Activated CD4-positive, alpha-beta T cell treated with anti-CD3 and anti-CD28 coated beads, Interleukin-2, Interleukin-6, amounts not matched to agents 100 ng/mL and 50 ng/mL, durations not matched to agents 16 hours and 8 hours (primary cell): ENCODE measurements at places on chromosomes 12 and 14.

DNA sequence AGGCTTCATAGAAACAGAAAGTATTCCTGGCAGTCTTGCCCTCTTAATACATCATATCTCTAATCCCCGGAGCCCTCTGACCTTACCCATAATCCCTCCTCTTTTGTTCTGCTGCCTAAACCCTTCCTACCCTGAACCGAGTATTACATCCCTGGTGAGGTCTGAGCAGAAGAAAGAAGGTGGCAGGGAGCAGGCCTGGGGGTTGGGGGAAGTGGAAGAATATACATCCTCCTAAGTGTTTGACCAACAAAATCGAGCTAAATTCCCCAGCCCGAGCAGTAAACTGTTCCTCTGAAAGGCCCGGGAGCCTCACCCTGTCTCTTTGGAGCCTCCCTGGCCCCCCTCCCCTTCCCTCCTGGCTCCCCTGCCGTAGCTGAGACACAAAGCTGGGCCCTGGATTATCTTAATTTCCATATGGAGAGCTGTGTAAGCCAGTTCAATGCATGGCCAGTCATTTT is 192.6 kb upstream of the LHX5 start:
- no peak for DNase-seq

- DNase-seq = no peak
Measured at GRCh38 chr12:75509621-75510020, 1.8 kb downstream of the KRR1 start.

GRCh38 chr14:92236243-92236900 is 86.6 kb upstream of the SLC24A4 start:
- DNase-seq = no peak

DNA sequence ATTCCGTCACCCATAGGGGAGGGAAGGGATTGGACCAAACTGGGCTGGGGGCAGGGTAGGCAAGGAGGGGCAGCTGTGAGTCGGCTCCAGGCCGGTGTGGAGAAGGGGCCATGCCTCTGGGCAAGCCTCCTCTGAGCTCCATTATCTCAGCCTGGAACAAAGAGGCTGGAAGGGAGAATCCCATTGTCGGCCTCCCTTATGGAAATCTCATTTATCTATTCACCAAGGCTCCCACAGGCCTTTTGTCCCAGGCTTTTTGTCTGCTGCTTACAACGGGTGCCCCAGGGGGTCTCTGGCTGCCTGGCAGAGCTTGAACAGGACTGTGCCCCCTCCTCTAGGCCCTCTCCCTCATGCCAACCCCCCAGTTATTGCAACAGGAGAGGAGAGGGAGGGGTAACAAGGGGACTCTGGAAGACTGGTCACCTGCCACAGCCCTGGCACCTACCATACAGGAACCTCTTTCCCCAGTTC is 19.5 kb downstream of the FIGNL2 start:
- no peak for DNase-seq

- no peak for DNase-seq
Measured at GRCh38 chr14:44341116-44341515, 166.0 kb downstream of the FSCB start.

DNA sequence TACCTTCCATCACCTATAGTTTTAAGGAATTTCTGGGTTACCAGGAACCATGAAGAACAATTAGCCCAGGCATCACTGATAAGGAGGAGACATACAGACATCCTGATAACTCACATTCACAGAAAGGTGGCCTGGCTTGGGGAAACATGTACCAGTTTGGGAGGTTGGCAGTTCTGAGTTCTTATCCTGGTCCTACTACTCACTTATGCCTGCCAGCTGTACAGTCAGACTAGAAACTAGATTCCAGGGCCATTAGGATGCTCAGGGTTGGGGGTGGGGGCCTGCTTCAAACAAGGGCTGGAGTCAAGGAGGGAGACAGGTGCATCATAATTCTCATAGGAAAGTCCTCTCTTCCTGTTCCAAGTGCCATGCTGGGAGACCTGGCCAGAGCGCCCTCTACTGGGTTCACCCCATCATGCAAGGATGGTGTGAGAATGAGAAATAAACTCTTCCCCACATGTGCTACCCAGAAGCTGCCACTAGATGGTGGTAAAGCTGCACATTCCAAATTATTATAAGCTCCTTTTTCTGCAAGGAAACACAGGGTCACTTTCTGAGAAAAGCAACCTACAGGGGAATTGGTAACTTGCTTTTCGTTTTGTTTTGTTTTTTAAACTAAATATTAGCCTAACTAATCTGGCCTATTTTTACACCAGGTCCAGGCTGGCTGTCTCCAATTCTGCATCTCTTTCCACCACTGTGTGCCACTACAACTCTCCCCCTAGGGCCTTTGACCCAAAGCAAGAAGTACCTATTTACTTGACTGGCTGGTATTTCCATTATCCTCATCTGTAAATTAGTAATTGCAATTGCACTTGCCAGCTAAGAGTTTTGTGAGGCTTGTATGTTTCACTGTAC is 14.5 kb downstream of the OAS2 start:
- peak; percentile 73 for DNase-seq

- DNase-seq = no peak
Measured at GRCh38 chr14:64040044-64040443, 187.2 kb downstream of the SYNE2 start.

DNA sequence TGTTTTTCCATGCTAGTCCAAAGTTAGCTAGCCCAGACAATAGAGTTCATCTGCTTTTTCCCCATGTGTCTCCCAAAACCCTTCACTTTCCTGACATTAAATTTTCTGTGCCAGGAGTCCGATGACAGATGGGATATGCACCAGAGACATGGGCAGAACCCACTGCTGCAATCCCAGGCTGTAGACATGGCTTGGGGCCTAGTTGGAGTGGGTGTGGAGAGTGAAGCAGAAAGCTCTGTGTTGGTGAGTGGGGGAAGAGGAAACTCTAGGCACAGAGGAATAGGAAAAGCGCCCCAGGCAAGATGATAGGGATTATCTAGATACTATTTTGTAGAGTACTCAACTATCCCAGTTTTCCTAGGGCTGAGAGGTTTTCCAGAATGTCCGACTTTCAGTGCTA is 4.8 kb upstream of the KRT74 start:
- DNase-seq = no peak

DNA sequence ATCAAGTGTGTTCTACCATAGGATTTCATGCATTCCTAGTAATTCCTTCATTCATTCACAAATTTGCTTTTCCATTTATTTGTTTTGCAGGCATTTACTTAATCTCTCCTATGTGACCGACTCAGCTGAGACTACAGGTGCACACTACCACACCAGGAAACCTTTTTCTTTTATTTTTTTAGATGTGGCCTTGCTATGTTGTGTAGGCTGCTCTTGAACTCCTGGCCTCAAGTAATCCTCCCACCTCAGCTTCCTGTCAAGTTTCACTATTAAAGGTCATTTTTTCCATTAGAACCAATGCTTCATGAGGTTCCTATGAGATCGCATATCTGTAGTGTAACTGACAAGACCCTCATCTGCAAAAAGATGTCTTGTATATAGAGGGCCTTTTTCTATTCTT is 1218.7 kb downstream of the VRK1 start:
- no peak for DNase-seq

GRCh38 chr12:51820526-51821439 is 27.7 kb downstream of the FIGNL2 start:
- DNase-seq = peak; percentile 81

GRCh38 chr12:114025935-114026334 is 59.8 kb upstream of the RBM19 start:
- DNase-seq = no peak

DNA sequence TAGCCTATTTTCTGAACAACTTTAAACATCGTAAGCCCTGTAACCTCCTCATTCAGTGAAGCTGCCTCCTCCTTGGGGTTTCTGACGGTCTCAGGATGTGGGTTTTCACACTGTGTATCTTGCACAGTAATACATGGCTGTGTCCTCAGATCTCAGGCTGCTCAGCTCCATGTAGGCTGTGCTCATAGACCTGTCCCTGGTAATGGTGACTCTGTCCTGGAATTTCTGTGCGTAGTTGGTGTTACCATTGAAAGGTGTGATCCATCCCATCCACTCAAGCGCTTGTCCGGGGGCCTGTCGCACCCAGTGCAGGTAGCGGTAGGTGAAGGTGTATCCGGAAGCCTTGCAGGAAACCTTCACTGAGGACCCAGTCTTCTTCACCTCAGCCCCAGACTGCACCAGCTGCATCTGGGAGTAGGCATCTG is 980.5 kb downstream of the TMEM121 start:
- DNase-seq = peak; percentile 79

DNA sequence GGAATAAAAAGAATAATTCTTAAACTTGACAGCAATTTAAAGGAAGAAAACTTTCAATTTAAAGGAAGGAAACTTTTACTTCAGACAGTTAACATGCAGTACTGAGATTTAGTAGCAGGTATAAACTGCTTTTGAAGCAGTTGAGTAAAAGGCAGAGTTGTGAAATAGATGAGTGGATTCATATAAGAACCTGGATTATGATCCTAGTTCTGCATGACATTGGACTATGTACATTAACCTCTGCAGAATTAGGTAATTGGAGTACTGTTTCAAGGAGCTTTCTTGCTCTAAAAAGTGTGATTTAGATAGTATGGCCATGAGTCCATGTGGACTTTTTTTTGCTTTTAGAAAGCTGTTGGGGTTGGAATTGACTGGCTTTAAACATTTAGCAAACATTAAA is 29.7 kb downstream of the ATP2A2 start:
- no peak for DNase-seq

DNA sequence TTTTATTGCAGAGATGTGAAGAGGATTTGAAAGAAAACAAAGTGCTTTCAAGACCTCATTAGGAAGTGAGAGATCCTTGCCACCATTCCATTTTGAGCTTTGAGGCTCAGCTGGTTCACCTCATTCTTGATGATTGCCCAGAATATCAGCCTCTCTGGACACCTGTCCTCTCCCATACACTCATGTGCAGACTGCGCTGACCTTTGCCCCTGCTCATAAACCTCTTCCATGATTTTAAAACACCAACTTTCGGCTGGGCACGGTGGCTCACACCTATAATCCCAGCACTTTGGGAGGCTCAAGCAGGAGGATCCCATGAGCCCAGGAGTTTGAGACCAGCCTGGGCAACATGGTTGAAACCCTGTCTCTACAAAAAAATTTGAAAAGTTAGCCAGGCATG is 8.9 kb downstream of the COX14 start:
- no peak for DNase-seq

GRCh38 chr14:49526101-49526500 is 60.1 kb downstream of the RPS29 start:
- DNase-seq = no peak

GRCh38 chr12:69948851-69949250 is 123.8 kb downstream of the MYRFL start:
- no peak for DNase-seq

DNA sequence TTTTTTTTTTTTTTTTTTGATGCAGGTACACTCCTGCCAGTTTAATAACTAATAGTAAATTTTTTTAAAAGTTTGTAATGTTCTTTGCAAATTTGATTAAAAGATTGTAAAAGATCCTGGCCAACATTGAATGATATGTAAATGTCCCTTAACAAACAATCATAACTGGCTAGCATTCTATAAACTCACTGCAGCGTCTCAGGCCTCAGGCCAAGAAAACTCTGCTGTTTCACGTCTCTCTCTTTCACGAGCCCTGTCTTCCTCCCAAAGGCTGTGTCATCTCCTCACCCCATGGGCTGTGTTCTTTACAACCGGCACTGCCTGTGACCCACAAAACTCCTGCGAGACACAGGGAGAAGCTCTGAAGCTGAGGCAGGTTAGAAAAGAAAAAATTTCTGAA is 103.3 kb downstream of the NUAK1 start:
- no peak for DNase-seq

DNA sequence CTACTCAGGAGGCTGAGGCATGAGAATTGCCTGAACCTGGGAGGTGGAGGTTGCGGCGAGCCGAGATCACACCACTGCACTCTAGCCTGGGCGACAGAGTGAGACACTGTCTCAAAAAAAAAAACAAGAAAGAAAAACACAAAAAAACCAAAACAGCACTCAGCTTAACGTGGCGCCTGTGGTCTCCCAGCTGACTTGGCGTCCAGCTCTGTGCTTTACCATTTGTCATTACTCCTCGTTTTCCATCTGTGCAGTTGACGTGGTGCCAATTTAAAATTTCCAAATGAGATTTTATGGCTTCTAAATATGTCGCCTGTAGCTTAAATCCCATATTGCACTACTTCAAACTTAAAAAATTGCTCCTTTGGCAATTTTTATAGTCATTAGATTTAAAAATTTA is 2.0 kb downstream of the MGP start:
- DNase-seq = no peak

GRCh38 chr12:108345716-108346633 is 6.9 kb upstream of the CMKLR1 start:
- DNase-seq = no peak

- no peak for DNase-seq
Measured at GRCh38 chr14:72478471-72478893, 415.4 kb downstream of the DPF3 start.

DNA sequence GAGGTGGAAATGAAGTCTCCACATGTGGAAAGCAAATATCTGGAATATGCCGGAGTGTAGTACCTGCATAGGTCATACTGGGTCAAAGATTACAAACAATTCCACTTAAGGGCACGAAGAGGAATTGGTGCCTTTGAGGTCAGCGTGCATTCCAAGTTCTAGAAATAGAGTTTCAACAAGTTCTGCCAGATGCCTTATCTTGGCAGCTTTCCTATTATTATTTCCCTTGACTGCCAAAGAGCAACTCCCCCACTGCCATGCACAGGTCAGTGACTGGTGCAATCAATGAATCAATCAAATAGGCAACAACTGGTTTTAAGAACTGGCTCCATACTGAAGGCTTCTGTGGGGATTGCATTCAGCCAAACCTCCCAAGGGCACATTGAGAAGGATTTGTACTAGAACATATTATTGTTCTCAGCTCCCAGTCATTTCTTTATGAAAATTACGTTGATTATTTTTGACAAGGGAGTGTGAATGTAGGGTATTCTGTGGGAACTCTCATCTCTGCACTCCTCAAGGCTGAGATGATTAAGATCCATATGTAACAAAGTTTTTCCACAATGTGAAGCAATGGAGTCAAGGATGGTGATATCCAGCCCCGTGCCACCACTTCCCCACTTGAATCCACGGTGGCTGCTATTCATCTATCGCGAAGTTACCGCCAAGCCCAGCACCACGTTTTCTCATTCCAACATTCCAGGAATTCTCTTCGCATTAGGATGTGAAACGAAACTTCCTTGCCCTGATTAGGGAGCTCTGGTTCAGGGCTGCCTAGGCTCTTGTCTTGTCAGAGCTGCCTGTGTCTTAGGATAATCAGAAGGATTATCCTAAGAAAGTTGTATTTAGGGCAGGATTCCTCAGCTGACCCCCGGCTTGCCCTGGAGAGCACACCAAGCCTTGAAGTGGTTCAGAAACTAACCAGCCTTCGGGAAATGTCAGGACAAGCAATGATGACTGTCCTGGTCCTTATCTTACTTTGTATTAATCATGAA is 115.1 kb upstream of the PCED1B start:
- DNase-seq = no peak

GRCh38 chr12:94717656-94718055 is 67.3 kb upstream of the TMCC3 start:
- no peak for DNase-seq

- DNase-seq = no peak
Measured at GRCh38 chr12:18643681-18644080, 94.1 kb downstream of the PLCZ1 start.

DNA sequence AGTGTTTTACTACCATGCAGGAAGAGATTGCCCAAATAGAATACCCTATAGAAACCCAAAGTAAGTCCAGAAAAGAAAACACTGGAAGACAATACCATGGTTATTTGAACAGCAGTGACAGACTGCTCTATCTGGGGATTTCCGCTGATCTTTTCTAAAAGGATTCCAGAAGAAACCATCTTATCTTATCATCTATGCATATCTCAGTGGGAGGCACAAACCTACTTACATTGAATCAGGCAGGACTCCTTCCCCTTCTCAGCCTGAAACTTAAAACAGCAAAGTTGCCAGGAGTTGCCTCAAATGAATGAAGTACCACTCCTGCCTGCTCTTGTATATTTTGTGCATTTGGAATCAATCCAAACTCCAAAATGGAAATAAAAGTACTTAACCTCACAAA is 56.7 kb upstream of the NR2C1 start:
- DNase-seq = no peak
